Activated CD8-positive, alpha-beta T cell treated with anti-CD3 and anti-CD28 coated beads, Interleukin-2, amount 10 ng/mL, durations not matched to agents 7 days and 5 days (primary cell): ENCODE measurements at places on chromosomes 3 and 15. TPM values are rescaled to one million over a fixed set of nuclear protein-coding genes. Genes with fewer than 3 reads are reported as not detected.
A peak's percentile ranks its signal among the peaks of the same experiment; 100 is the strongest.

GRCh38 chr15:67944010-67944641 is 104.3 kb upstream of the RNU6-1 start:
- H3K4me1 ChIP-seq = peaks cover 11% of the 10 kb centered on the region
- H3K36me3 ChIP-seq = peaks cover 5% of the 10 kb centered on the region
- no peak overlapping the region for H3K4me3 ChIP-seq
- no peak for DNase-seq

DNA sequence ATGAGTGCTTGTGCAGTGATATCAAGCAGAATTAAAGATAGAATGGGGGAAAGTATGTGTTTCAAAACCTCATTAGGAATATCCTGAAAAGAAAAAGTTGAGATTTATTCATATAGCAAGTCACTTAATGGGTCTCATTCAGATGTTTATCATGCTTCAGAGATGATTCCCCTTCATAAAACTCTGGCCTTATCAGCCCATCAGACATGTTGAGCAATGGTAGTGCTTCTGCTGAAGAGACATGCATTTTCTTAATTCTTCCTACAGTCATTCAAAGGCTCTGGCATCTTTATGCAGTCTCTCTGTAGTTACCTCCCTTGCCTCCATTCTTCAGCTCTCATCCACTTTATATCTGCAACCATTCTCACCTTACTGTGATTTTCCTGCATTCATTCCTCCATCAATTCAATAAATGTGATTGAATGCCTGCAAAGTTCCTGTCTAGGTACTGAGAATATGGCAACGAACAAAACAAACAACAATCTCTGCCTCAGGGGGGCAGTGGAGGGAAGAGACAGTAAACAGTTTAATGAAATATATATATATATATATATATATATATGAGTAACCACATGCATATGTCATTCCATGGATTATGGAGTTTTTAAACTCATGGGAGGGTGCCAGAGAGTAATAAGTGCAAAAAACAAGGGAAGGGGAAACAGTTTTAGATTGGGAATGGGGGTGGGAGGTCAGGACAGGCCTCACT is 138.5 kb downstream of the NECTIN3 start:
- no peaks in the 10 kb centered on the region for H3K4me1 ChIP-seq
- no peak overlapping the region for H3K27ac ChIP-seq
- H3K36me3 ChIP-seq = no peaks in the 10 kb centered on the region
- H3K4me3 ChIP-seq = no peak overlapping the region
- DNase-seq = no peak

DNA sequence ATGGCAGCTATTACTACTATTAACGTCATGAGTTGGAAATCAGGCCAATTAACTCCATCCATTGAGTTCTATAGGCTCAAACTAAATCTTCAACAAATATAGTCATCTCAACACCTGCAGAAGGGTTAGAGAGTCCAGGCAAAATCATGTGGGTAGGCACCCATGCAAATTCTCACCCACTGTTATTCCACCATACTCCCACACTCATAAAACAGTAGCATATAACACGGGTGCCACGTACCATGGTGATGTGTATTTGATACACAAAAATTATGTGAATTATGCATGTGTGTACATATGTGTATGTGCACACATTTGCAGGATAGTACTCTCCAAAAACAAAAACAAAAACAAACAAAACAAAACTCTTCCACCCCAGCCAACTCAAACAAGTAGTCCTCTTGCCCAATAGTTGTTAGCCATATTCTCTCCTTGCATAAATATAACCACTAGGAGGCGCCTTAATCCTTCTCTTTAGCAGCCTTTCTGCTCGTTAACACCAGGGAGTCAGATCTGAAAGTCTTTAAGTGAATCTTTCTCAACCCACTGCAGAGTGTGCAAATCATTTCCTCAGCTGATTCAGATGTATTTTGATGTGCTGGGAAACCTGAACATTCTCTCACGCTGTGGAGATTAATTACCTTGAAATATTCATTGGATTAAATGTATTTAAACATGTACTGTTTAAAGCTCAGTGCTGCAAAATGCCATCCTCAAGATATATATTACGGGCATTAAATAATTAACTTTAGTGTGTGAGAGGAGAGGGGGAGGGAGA is 38.0 kb upstream of the COPB2 start:
- H3K27me3 ChIP-seq = no peaks in the 10 kb centered on the region
- DNase-seq = peak; percentile 29
- H3K36me3 ChIP-seq = no peaks in the 10 kb centered on the region
- no peak overlapping the region for H3K4me3 ChIP-seq

- peaks cover 6% of the 10 kb centered on the region for H3K36me3 ChIP-seq
- no peak overlapping the region for H3K4me3 ChIP-seq
- H3K27ac ChIP-seq = no peak overlapping the region
- H3K27me3 ChIP-seq = no peaks in the 10 kb centered on the region
- DNase-seq = no peak
Observed at GRCh38 chr3:187765342-187765741, 20.1 kb upstream of the BCL6 start.

DNA sequence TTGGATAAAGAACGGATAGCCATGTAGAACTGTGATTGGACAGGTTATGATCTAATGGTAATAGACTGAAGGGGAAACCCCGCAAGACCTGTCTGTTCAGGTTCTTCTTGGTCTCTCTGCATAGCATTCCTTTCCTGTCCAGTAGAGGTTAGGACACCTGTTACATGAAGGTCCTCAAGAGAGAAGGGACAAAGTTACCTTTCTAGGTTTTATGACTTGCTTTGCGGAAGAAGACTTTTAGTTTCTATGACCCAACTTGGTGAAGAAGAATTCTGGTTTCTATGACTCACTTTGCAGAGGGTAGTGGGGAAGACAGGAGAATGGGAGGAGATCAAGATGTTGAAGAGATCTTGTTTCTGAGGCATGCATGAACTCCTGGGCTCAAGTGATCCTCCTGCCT is 97.9 kb upstream of the C3orf80 start:
- no peaks in the 10 kb centered on the region for H3K36me3 ChIP-seq
- peaks cover 13% of the 10 kb centered on the region for H3K27me3 ChIP-seq

GRCh38 chr15:86590461-86590860 is 510.8 kb downstream of the AGBL1 start:
- DNase-seq = no peak
- no peaks in the 10 kb centered on the region for H3K4me1 ChIP-seq
- no peaks in the 10 kb centered on the region for H3K27me3 ChIP-seq
- H3K27ac ChIP-seq = no peak overlapping the region

GRCh38 chr15:99431661-99432091 is 134.1 kb upstream of the MEF2A start:
- peaks cover 22% of the 10 kb centered on the region for H3K4me1 ChIP-seq
- H3K27me3 ChIP-seq = peaks cover 5% of the 10 kb centered on the region
- no peak overlapping the region for H3K4me3 ChIP-seq
- no peaks in the 10 kb centered on the region for H3K36me3 ChIP-seq
- no peak overlapping the region for H3K27ac ChIP-seq

The SH2D7 gene
- 0.29 TPM for total RNA-seq
